ENCODE measurements at places on chromosomes 6 and 20.

- DNase-seq, result no peak
Observed at GRCh38 chr6:135906542-135906941, 55.0 kb downstream of the PDE7B start.

- no peak for DNase-seq
Observed at GRCh38 chr6:149680503-149680902, 32.0 kb upstream of the KATNA1 start.

DNA sequence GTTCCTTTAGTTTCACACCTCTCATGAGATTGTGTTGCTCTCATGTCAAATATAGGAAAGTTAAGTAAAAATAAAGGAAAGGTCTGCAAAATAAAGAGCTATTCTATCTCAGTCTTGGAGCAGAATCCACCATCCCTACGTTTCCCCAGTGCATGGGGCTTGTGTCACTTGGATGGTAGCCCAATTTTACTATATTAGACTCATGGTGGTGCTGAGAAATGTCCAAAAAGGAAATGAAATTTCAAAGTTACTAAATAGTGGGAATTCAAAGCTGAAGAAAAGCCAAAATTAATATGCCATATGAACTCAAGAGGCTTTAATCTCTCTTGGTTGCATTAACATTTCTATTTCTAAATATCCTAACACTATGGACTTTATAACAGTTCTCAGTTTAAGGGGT, 1283.3 kb upstream of the GJE1 start:
- DNase-seq, result peak; percentile 32

DNA sequence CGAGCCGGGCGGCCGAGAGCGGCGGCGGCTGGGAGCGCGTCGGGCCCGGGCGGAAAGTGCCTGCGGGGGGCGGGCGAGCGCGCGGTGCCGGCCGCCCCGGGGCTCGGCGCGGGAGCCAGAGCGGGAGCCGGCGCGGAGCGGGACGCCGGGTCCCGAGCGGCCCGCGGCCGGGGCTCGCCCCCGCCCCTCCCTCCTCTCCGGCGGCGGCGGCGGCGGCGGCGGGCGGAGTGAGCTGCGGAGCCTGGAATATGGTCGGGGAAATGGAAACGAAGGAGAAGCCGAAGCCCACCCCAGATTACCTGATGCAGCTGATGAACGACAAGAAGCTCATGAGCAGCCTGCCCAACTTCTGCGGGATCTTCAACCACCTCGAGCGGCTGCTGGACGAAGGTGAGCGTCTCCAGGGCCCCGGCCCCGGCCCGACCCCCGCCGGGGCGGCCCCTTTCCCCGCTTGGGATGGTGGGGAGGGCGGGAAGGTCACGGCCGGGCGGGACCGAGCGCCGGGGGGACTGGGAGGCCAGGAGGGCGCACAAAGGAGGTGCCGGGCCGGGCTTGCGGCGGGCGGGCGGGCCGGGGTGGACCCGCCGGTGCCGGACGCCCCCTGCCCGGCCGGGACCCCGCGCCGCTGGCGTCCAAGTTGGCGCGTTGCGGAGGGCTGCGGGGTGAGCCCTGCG, 565 bp downstream of the QKI start:
- DNase-seq, result peak; percentile 62

- no peak for DNase-seq
Observed at GRCh38 chr20:38256021-38256420, 4.5 kb downstream of the KIAA1755 start.

DNA sequence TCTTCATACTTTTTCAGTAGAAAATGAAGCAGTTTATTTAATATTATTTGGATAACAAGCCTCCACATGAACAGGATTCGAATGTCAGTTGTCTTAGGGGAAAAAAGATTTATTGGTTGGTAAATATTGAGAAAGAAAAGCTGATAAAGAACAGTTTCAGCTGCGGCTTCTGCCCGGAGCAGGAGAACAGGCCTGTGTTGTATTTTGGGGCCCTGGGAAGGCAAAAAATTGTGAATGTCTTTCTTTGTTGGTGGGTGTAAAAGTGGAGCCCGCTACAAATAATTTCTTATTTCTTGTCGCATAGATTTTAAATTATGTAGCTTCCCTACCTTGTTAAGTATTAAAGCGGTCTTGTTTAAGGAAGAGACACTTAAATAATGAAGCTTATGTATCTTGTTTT, 90.5 kb upstream of the PAX1 start:
- DNase-seq, result no peak

- peak; percentile 95 for DNase-seq
Observed at GRCh38 chr6:79234150-79235022, at the start of gene HMGN3. HMGN3 (minus strand) TSS chr6:79234682.

- DNase-seq, result peak; percentile 46
Observed at GRCh38 chr6:219641-220198, 72.6 kb upstream of the DUSP22 start.

DNA sequence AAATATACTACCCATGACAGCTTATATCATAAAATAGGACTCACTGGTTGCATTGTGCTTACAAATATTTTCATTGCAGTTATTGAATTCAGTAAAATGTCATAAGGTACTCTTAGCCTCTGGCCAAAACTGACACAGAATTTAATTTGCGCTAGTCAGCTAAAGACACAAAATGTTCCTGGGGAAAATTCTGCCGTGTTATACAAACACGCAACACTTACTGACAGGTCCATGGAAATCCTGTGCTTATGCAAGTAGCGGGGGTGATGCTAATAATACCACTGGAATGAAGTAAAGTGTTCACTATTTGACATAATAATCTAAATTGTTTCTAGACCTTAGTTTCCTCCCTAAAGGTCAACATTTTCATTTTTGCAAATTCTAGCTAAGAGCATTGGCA, 354.4 kb upstream of the RSPO3 start:
- DNase-seq, result no peak

GRCh38 chr6:160357088-160357487, 8.9 kb downstream of the SLC22A3 start:
- DNase-seq, result no peak

DNA sequence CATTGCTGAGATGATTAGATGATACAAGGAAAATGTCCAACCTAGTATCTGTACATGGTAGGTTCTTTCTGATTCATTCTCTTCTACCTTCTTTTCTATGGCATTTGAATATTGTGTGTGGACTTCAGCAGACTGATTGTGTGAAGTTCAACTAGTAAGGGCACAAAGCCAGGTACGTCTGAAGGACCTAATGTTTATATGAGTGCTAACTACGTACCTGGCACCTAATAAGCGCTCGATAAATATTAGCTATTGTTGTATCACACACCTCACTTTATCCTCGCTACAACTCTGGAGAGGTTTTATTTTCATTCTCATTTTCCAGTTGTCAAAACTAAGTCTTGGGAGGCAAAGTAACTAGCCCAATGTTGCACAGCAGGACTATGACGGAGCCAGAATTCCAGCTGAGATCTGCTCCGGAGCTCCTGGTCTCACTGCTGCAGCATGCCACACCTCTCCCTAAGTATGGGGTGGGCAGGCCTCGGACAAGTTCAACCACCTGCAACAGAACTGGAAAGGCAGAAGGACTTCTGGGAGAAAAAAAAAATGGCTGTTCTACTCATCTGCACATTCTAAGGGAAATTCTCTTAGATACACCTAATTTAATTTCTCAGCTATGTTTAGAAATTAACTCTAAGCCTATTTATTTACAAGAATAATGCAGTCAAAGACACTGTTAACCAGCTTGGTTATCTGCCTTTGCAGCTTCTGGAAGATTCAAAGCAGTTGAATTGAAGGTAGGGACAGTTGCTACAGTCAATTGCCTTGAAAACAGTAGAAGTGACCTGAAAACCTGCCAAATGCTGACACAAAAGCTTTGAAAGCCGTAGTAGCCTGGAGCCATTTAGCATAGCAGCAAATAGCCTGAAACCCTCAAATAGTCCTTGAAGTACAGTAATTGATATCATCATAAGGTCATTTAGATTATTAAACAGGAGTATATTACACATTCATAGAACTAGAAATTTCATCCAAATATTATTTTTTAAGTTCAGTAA, 165.0 kb downstream of the PDE7B start:
- no peak for DNase-seq

DNA sequence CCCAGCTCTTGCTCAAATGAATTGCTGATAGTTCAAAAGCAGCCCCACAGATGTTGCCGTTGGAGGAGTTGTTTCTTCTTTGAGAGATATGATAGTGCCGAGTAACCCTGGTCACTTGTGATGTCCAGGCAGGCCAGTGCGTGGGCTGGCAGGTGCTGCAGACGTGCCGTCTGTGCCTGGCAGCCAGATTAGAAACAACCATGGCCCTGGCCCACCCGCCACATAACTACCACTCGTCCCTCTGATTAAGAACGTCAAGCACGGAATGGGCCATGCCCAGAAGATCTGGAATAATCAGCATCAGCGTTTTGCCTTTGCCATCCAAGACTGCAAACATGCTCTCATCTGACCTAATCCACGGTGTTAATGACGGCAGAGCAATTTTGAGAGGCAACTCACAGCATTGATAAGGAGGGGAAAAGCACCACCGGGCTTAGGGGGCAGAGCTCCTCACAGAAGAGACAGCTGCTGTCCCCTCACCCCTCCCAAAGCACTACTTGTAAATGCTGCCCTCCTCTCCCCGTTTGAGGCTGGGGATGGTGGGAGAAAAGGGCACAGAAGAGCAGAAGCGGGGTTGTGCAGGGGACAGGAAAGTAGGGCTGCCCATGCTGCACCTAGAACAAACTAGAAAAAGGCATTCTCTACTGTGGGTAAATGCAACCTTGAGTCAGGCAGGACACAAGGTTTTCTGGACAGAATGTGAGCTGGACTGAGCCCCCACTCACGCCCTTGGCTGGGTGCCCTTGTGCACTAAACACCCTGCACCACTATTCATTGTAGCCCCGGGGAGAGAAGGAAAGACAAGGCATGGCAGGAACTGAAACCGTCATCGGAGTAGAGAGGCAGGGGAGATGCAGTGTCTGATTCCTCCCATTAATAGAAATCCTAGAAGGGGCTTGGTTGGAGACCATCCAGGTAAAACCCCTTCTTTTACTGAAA, 5.3 kb upstream of the CPNE5 start:
- DNase-seq, result no peak

- DNase-seq, result no peak
Observed at GRCh38 chr6:170003451-170004160, 252.2 kb downstream of the ERMARD start.

DNA sequence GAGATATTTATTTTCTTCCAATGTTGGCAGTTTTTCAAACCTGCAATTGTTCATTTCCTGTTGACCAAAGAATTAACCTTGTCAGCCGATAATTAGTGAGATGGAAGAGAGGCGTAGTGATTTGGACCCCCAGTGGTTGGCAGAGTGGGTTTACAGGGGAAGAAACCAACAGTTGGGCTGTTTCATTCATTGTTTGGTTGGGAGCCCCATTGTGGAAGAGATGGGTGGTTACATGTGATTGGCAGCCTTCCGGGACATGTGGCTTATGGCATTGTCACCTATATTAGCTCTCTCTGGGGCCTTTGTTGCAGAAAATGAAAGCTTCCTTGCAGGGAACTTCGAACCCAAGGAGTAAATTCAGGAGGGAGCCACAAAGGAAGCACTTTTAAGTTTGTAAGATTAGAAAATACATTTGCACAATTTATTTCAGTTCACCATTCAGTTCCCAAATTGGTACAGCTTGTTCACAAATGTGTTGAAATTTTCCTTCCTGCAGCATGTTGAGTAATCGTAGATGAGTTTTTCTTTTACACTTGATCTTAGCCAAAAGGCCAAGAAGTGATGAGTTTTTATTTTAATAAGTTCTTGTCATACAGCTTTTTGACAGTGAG, 50.3 kb upstream of the CDKAL1 start:
- DNase-seq, result no peak

DNA sequence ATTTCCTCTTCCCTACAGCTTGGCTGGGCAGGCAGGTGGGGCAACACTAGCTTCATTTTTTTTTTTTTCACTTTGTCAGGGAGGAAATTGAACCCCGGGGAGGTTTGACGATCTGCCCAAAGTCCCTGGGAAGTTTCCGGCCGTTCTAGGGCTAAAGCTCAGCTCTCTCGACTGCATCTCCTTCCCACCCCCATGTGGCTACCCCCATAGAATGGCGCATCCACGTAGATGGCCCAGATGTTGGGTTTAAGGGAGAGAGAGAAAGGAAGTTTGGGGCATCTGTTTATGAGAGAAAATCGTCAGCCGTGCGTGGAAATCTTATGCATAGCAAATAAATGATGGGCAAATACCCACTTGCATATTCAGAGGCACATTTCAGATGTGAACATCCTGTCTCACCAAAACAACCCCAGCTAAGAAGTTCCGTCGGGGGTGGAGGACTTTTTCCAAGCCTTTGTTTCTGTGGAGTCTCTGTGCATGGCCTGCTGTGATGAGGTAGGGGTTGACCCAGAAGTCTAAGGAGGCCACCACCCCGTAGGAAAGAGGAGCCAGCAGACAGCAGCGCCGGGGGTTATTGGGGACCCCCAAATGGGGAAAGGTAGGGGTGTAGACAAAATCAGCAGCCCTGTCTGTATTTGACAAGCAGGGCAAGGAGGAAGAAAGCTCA, 40.5 kb upstream of the ZNF831 start:
- no peak for DNase-seq

DNA sequence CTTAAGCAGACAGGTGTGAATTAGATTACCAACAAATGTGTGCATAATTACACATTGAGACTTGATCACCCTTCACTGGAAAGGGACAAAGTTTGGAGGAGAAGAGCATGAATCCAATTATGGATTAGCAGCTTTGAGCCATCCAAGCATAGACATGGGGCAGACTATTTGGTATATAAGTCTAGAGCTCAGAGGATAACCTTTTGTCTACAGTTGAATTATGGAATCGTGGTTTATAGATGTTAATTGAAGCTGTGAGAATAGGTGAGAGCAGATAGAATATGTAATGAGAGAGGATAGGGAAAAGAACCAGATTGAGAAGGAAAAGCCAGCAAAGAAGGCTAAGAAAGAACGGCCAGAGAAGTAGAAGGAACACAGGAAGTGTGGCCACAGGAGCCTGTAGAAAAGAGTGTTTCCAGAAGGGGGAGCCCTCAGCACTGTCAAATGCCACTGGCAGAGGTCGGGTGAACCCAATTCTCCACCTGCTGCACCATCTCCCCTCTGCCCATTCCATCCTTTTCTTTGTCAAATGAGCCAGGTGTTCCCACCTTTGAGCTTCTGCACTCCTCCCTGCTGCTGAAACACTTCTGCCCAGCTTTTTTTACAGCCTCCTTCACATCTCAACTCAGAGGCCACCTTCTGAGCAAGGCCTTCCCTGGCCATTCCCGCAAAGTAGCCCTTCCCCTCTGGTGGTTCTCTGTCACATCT, 7.3 kb downstream of the DNTTIP1 start:
- no peak for DNase-seq

- DNase-seq, result no peak
Observed at GRCh38 chr20:34222208-34222607, 19.0 kb upstream of the ASIP start.

DNA sequence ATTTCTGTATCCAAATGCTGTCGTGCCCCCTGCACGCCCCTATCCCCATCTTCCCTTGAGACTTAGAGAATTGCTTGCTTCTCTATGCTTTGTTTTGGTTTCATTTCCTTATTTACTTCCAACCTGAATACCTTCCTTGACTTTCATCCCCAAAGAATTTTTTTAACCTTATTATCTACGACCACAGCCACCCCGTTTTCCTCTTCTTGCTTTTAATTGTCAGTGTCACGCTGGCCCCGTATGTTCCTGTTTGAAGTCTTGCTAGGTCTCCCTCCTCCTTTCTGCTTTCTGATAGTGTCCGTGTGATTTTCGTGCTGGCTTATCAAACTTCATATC, 40.1 kb downstream of the RNF217 start:
- DNase-seq, result no peak
